ENCODE measurements at places on chromosomes 13 and 19.

GRCh38 chr13:64074971-64075474, 2659.4 kb upstream of the PCDH20 start:
- DNase-seq = no peak

- no peak for DNase-seq
These were observed 22.4 kb downstream of the OLFM2 start for GRCh38 chr19:9914001-9914314.

DNA sequence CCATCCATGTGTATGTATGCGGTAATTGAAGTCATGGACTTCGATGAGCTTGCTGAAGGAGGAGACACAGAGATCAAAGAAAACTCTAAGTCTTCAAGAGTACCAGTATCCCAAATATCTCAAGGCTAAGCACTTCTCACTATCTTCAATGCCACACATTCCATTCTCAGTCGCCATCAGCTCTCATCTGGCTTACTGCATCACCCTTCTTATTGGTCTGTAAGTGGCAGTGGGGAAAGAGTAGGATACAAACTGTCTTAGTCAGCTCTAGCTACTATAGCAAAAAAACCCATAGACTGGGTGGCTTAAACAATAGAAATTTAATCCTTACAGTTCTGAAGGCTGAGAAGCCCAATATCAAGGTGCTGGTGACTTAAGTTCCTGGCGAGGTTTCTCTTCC, 218.7 kb downstream of the POSTN start:
- DNase-seq = no peak

- no peak for DNase-seq
These were observed 32.0 kb downstream of the ZFR2 start for GRCh38 chr19:3836887-3837286.

DNA sequence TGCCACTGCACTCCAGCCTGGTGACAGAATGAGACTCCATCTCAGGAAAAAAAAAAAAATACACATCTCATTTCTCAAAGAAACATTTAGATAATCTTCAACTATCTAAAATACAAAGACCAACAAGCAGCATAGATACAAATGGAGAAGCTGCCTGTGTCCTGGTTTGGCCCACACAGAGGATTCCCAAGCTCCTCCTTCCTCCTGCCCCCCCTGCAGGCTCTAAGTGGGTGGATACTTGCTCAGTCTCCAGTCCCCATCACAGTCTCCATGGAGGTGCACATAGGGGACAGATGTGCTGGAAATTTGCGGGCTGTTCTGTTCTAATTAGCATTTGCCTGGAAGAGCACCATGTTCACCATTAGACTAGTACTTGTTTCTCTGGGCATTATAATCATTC, 59.9 kb downstream of the ABCC4 start:
- no peak for DNase-seq

GRCh38 chr13:105112561-105112960, 1422.9 kb downstream of the EFNB2 start:
- no peak for DNase-seq

GRCh38 chr19:55251341-55252081, 7.3 kb downstream of the PPP6R1 start:
- DNase-seq = no peak

DNA sequence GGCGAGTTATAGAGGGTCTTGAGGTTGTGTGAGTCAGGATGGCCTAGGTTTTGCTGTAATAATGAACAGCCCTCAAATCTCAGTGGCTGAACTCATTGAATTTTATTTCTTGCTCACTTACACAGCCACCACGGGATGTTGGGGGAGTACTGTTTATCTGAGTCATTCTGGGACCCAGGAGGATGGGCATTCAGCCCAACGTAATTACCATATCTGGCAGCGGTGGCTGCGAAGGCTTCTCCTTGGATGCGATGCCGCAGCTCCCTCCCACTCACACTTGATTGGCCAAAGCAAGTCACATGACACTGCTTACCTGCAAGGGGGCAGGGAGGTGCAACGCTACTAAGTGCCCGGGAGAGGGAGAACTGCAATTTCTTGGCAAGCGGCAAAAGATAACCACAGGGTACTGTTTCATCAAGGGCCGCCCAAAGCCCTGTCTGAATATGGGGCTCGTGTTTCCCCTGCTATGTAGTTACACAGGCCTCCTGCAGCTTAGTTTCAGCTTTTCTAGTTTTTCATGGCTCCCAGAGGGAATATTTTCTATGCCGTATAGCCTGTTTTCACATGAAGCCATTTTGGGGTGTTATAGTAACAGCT, 19.9 kb downstream of the ZSWIM9 start:
- DNase-seq = no peak

GRCh38 chr13:18996627-18997051, 185.0 kb downstream of the TUBA3C start:
- no peak for DNase-seq

- DNase-seq = no peak
These were observed 565 bp downstream of the KLK10 start for GRCh38 chr19:51018745-51019543.

DNA sequence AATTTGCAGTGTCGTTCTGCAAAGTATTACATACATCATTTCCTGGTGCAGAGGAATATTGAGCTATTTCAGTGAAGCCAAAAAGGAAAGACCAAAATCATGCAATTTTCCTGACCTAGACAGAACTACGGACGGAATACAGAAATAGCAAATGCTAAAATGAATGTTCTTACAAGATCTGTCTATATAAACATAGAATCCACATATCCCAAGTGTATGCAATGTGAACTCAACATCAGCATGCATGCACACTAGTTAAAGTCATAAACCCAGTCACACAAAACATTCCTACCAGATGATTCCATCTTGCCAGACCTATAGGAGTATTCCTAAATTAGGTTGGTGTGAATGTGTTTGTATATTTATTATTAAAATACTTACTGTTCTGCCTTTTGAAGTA, 383.7 kb upstream of the ZNF507 start:
- no peak for DNase-seq

- DNase-seq = no peak
These were observed 16.5 kb downstream of the RXFP2 start for GRCh38 chr13:31755803-31756212.

DNA sequence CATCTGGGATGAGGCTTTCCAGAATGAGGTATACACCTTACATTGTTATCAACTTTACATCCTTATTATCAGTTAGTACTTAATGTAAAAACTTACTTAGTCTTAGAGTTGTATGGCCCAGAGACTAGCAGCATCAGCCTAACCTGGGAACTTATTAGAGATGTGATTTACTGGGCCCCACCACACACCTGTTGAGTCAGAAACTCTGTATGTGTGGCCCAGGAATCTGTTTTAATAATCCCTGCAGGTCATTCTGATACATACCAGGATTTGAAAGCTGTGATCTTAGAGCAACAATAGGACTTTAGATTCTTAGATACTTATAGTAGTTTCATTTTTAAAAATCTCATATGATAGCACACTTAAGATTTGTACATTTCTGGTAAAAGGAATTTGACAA, 17.4 kb downstream of the FNDC3A start:
- DNase-seq = no peak

GRCh38 chr19:44737238-44738071, 11.1 kb upstream of the BCL3 start:
- no peak for DNase-seq

DNA sequence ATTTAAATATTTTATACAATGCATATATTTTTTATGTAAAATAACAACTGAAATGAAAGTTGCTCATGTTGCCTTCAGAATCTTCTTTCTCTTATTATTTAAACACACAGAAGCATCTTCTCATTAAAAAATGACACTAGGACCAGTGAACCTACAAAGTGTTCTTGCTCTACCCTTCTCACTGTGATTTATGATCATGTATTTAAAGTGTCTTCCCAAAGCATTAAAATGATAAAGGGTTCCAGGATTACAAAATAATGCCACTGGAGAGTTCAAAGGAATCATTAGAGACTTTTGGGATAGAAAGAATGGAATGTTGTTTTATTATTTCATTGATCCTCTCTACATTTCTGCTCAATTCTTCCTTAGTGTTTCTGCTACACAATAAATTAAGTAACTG, 643.6 kb upstream of the SLITRK1 start:
- no peak for DNase-seq

- DNase-seq = no peak
These were observed 84.9 kb downstream of the CHST8 start for GRCh38 chr19:33706631-33707030.

Measured in left ventricle myocardium superior (tissue), 1 donor.